Activated T-cell treated with anti-CD3 and anti-CD28 coated beads, Interleukin-2, amount 50 U/mL, for 72 hours (primary cell): ENCODE measurements at places on chromosomes 16 and 17. TPM values are rescaled to one million over a fixed set of nuclear protein-coding genes. Genes with fewer than 3 reads are reported as not detected.

The USP10 gene
- total RNA-seq, result 103 TPM

The PIMREG gene
- total RNA-seq, result 7.3 TPM

DNA sequence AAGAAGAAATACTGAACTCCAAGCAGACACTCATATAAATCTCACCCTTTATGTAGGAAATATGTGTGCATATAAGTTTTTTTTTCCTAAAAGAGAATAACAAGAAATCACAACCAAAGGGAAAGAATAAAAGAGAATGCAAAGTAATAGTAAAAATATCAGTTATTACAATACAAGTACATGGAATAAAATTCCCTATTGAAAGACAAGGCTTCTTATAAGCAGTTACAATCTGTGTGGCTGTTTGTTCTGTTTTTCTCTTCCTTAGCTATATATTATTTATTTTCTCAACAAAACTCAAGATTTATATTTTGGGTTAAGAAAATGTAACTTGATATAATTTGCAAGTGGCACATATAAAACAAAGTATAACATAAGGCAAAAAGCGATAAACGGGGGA is 41.7 kb downstream of the SLC5A11 start:
- no peaks in the 10 kb centered on the region for H3K4me1 ChIP-seq
- H3K27ac ChIP-seq, result no peak overlapping the region
- no peak for DNase-seq
- no peak overlapping the region for H3K4me3 ChIP-seq
- H3K27me3 ChIP-seq, result peaks cover 23% of the 10 kb centered on the region

- H3K4me3 ChIP-seq, result peak overlapping the region; percentile 45
- H3K36me3 ChIP-seq, result peaks cover 20% of the 10 kb centered on the region
- H3K27me3 ChIP-seq, result no peaks in the 10 kb centered on the region
- peak overlapping the region; percentile 92 for H3K27ac ChIP-seq
- DNase-seq, result peak; percentile 63
- peaks cover 95% of the 10 kb centered on the region for H3K4me1 ChIP-seq
Observed at GRCh38 chr16:10992797-10993196, 48.4 kb downstream of the CLEC16A start.

- no peaks in the 10 kb centered on the region for H3K36me3 ChIP-seq
- H3K27me3 ChIP-seq, result peaks cover 4% of the 10 kb centered on the region
- no peak overlapping the region for H3K4me3 ChIP-seq
- DNase-seq, result no peak
- H3K4me1 ChIP-seq, result no peaks in the 10 kb centered on the region
Observed at GRCh38 chr17:65072660-65073071, 16.1 kb upstream of the GNA13 start.

- peaks cover 8% of the 10 kb centered on the region for H3K4me1 ChIP-seq
- H3K4me3 ChIP-seq, result peak overlapping the region; percentile 50
- no peak overlapping the region for H3K27ac ChIP-seq
- peak; percentile 32 for DNase-seq
Observed at GRCh38 chr17:39026980-39027451, 59.8 kb upstream of the FBXO47 start.

DNA sequence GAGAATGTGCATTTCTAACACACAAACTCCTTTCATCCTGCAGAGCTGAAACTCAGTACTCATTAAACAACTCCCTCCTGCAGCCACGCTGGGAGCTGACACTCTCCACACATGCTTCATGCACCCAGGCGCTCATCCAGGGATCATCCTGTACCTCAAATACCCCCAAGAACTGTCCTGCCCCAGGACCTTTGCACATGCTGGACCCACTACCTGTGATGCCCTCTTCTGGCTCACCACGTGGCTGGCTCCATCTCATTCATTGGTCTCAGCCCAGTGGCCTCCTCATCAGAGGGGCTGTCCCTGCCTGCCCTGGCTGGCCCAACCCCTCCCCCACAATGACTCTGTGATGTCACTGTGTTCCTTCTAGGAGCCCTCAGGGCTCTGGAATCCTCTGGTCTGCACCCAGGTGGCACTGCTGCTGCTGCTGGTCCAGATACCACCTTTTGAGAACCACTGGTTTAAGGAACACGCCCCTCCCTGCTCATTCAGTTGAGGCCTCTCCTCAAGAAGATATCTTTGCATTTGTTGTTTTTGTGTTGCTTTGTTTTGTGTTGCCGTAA is 160.9 kb upstream of the FOXF1 start:
- H3K36me3 ChIP-seq, result no peaks in the 10 kb centered on the region
- no peak overlapping the region for H3K4me3 ChIP-seq
- no peaks in the 10 kb centered on the region for H3K4me1 ChIP-seq
- no peak overlapping the region for H3K27ac ChIP-seq

The GLIS2 gene
- total RNA-seq, result 1.7 TPM

GRCh38 chr16:68605746-68606145 is 39.4 kb upstream of the CDH3 start:
- peaks cover 3% of the 10 kb centered on the region for H3K36me3 ChIP-seq
- H3K4me3 ChIP-seq, result no peak overlapping the region
- DNase-seq, result no peak
- no peak overlapping the region for H3K27ac ChIP-seq

DNA sequence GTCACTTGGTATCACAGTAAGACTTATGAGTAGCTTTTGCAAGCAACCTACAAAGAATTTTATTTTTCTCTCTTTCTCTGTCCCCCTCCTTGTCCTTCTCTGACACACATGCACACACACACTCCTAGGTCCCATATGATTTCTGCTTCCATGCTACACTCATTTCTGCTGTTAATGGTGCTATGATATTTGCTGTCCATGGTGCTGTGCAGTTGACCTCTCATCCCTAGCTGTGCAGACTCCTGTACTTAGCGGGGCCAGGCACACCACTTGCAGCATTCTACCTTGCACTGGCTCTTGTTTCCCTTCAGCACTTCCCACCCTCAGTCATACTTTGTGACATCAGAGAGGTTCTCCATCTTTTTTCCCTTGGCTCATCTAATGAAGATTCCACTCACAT is 158.9 kb upstream of the CNTNAP4 start:
- no peaks in the 10 kb centered on the region for H3K36me3 ChIP-seq
- H3K4me3 ChIP-seq, result no peak overlapping the region
- H3K27ac ChIP-seq, result no peak overlapping the region

GRCh38 chr16:89921131-89921701 is 1.9 kb upstream of the TUBB3 start:
- H3K36me3 ChIP-seq, result no peaks in the 10 kb centered on the region
- H3K27ac ChIP-seq, result no peak overlapping the region
- H3K4me1 ChIP-seq, result peaks cover 54% of the 10 kb centered on the region
- DNase-seq, result no peak
- H3K4me3 ChIP-seq, result peak overlapping the region; percentile 84

DNA sequence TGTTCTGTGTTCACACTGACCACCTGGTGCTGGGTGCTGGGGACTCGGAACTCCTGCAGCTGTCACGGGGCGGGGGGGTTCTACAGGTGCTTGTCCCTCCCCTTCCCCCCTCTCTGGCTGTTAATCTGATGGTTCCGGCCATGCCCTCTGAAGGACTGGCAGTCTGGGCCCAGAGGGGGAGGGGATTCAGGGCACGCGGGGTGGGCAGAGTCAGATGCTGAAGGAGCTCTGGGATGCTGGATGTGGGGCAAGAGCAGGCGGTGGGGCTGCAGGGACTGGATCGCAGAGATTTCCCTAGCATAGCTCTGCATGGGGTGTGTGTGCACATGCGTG is 5.4 kb upstream of the TBX21 start:
- DNase-seq, result no peak
- H3K36me3 ChIP-seq, result no peaks in the 10 kb centered on the region
- no peak overlapping the region for H3K4me3 ChIP-seq

GRCh38 chr16:73279451-73279850 is 231.5 kb upstream of the ZFHX3 start:
- H3K27me3 ChIP-seq, result peaks cover 5% of the 10 kb centered on the region
- no peak overlapping the region for H3K27ac ChIP-seq
- DNase-seq, result no peak
- H3K4me3 ChIP-seq, result no peak overlapping the region
- no peaks in the 10 kb centered on the region for H3K4me1 ChIP-seq
- H3K36me3 ChIP-seq, result no peaks in the 10 kb centered on the region

The HSF5 gene
- total RNA-seq, result 3.3 TPM

The KRTAP3-1 gene
- not detected for total RNA-seq

DNA sequence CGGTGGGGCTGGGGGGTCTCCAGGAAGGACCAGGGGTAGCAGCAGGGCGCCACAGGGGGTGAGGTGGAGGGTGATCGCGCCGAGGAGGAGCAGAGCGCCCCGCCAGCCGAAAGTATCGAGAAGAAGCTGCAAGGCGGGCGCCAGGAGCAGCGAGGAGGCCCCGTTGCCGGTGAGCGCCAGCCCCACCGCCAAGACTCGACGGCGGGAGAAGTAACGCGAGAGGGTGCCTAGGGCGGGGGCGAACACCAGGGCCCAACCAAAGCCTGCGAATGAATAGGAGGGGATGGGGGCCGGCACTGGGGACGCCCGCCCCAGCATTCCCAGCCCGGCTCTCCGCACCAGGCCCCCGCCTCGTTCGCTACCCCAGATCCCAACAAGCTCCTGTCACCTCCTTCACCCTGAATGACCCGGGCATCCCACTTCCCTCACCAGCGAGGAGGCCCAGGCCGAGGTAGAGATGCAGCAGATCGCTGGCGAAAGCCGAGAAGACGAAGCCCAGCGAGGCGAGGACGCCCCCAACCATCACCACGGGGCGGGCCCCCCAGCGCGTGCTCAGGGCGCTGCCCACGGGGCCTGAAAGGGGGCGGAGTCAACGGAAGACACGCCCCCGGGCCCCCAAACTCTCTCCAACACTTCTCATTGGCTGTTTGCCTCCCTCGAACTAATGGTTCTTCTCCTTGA is 1.3 kb downstream of the SLC16A11 start:
- H3K4me1 ChIP-seq, result peaks cover 39% of the 10 kb centered on the region
- H3K4me3 ChIP-seq, result peak overlapping the region; percentile 80
- DNase-seq, result peak; percentile 63
- H3K36me3 ChIP-seq, result no peaks in the 10 kb centered on the region

The SLC47A1 gene
- 0.65 TPM for total RNA-seq

GRCh38 chr17:41176744-41177387 is 1.2 kb downstream of the KRTAP4-2 start:
- H3K27me3 ChIP-seq, result peaks cover 5% of the 10 kb centered on the region
- no peak overlapping the region for H3K4me3 ChIP-seq
- no peak for DNase-seq
- H3K27ac ChIP-seq, result no peak overlapping the region
- H3K36me3 ChIP-seq, result no peaks in the 10 kb centered on the region

GRCh38 chr16:48206594-48207242 is 37.4 kb upstream of the LONP2 start:
- H3K36me3 ChIP-seq, result no peaks in the 10 kb centered on the region
- H3K27me3 ChIP-seq, result peaks cover 32% of the 10 kb centered on the region
- peak overlapping the region; percentile 8 for H3K27ac ChIP-seq
- DNase-seq, result peak; percentile 17
- no peaks in the 10 kb centered on the region for H3K4me1 ChIP-seq

DNA sequence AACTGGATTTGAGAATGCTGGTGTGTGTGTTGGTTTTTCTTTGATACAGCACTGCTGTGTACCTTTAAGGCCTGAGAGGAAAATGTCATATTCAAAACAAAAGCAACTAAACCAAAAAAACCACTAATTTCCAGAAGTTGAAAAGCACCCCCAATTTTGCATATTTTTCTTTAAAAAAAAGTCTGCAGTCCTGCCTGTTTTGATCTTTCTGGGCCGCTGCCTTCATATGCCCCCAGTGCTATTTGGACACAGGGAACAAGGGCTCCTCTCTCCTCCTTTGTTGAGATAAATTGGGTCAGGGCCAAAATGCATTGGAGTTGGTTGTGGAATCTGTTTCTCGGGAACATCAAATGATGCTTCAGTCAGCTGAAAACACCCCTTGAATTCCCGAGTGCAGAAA is 26.9 kb downstream of the GPT2 start:
- H3K27ac ChIP-seq, result no peak overlapping the region
- H3K27me3 ChIP-seq, result no peaks in the 10 kb centered on the region
- peak overlapping the region; percentile 13 for H3K4me3 ChIP-seq
- DNase-seq, result no peak
- H3K4me1 ChIP-seq, result peaks cover 13% of the 10 kb centered on the region

The CTRB1 gene
- not detected for total RNA-seq

The MT1F gene
- 48.4 TPM for total RNA-seq

The SLC9A5 gene
- total RNA-seq, result 7.6 TPM

The HS3ST6 gene
- not detected for total RNA-seq

DNA sequence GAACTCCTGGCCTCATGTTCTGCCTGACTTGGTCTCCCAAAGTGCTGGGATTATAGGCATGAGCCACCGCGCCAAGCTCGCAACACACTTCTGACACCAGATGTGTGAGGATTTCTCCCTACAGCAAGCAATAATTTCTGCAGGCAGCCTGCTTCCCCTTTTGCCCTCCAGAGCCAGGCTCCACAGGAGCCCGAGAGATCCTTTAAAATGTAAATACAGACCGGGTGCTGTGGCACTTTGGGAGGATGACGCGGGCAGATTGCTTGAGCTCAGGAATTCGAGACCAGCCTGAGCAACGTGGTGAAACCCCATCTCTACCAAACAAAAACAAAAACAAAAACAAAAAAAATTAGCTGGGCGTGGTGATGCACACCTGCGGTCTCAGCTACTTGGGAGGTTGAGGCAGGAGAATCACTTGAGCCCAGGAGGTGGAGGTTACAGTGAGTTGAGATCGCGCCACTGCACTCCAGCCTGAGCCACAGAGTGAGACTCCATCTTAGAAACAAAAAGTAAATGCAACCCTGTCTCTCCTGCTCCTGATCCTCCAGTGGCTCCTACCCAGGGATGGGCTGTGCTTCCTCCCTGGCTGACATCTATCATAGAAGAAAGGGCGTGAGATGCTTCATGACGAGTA is 14.7 kb downstream of the C16orf96 start:
- no peak overlapping the region for H3K27ac ChIP-seq
- no peak for DNase-seq
- no peaks in the 10 kb centered on the region for H3K27me3 ChIP-seq
- H3K4me1 ChIP-seq, result peaks cover 9% of the 10 kb centered on the region
- no peaks in the 10 kb centered on the region for H3K36me3 ChIP-seq

The FOXF1 gene
- total RNA-seq, result not detected

DNA sequence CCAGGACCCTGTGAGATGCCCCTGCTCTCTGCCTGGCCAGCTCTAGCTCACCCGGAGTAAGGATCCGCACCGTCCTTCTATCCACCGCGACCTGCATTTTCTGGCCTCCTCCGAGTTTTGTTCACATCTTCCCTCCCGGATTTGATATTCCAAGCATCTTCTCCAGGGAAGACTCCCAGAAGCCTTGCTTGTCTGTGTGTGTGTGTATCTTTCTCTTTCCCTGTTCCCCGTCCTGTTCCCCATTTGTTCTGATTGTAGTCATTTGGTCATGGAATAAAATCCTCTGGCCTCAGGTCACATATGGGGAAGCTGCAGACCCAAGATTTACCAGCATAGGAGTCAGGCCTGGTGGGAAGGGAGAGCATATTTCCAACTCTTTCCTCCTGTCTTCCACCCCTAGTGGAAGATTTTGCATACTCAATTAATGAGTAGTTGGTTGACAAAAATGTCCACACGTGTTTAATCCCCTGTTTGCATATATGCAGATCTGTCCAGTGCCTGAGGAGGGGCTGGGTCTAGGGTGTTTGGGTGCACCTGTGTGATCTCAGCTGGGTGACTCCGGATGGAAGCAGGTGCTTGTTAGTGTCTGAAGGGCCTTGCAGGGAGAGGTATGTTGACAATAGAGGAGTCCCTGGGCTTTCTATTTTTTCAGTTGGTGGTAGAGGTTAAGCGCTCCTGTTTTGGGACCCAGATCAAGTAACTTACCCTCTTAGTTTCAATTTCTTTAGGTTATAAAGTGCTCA is 1.9 kb downstream of the PRAC1 start:
- H3K4me3 ChIP-seq, result no peak overlapping the region
- H3K27me3 ChIP-seq, result peaks cover 94% of the 10 kb centered on the region
- H3K4me1 ChIP-seq, result peaks cover 68% of the 10 kb centered on the region
- no peak for DNase-seq
- peak overlapping the region; percentile 3 for H3K27ac ChIP-seq
- no peaks in the 10 kb centered on the region for H3K36me3 ChIP-seq

The ATXN1L gene
- total RNA-seq, result 21.7 TPM
